ENCODE measurements at places on chromosomes 2 and 18. TPM values are rescaled to one million over a fixed set of nuclear protein-coding genes. Genes with fewer than 3 reads are reported as not detected.

Gene DNAJC5G
- not detected for polyA plus RNA-seq

- no peak for DNase-seq
These were observed 83.4 kb downstream of the COL6A3 start for GRCh38 chr2:237330541-237330940.

Gene NR4A2
- 2.5 TPM for polyA plus RNA-seq

Gene AQP4
- polyA plus RNA-seq, result 0.50 TPM

DNA sequence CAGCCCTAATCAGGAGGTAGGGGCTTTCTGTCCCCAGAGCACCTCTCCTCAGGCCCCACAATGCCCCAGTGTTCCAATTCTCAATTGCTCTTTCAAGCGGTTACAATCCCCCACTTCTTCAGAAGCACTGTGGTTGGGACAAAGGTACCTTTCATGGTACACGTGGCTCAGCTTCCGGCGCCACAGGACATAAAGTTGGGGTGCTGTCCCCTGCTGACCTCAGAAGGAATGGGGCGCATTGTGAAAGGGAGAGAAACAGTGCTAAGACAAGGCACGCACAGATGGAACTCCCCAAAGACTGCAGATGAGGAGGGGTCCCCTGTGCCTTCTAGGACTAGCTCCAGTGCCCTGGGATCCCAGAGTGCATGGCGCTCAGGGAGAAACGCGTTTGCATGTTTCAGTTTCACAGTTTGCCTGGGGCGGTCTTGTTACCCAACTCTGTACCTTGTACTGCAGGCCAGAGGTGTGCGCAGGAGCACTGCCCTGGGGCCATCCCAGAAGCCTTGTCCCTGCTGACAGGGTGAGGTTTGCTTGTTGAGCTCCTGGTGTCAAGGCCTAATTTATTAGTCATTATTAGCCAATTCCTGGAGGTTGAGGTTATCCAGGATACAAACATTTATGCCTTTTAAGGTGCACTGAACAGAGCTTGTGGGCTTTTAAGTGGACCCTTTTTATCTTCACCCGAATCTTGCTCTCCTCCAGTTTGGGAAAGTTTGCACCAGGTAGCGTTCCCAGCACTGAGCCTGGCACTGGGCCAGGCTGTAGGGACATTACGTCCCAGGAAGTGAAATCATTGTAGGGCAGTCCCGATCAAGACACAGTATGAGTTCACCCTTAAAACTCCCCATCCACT lies 7.6 kb downstream of the CNDP1 start:
- no peak for DNase-seq

Gene FEV
- polyA plus RNA-seq, result not detected

GRCh38 chr2:96316999-96317398 lies 8.1 kb upstream of the ITPRIPL1 start:
- DNase-seq, result no peak

Measured in muscle of arm (tissue), 14 donors.